ENCODE measurements at places on chromosomes 4 and X. TPM values are rescaled to one million over a fixed set of nuclear protein-coding genes. Genes with fewer than 3 reads are reported as not detected.

Gene SYNPO2
- 0.32 TPM for total RNA-seq

Gene VCX3A
- not detected for total RNA-seq

DNA sequence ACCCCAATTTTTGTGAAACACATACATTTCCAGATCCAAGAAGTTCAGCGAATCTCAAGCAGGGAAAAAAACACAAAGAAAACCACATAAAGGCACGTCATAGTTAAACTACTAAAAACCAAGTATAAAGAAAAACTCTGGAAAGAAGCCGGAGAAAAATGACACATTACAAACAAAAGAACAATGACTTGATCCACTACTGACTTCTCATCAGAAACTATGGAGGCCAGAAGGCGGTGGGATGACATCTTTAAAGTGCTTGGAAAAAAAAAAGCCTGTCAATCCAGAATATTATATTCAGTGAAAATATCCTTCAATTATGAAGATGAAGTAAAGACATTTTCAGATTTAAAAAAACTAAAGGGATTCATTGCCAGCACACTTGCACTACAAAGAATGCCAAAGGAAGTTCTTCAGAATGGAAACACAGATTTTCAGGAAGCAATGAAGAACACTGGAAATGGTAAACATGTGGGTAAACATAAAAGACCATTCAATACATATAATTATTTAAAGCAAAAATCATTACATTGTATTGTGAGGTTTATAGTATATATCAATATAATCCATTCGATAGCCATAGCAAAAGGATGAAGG is 32.6 kb upstream of the PPP2R2C start:
- ATAC-seq, result no peak

DNA sequence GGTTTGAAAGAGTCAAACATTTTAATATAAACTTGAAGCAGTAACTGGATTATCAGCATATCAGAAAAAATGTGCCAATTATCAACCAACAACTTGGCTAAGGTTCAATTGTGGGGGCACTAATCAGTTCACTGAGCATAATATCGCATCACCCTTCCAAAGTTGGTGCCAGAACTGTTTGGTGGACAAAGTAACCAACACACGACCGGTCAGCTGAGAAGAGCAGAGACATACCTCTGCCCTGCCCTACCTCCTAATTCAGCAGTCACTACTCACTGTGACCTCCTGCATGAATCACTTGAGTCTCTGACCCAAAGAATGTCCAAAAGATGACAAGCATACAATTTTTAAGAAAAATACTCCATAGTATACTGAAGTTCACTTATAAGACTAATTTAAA is 53.2 kb downstream of the TSPAN5 start:
- no peak for ATAC-seq

Data from activated T-helper 17 cell treated with anti-CD3 and anti-CD28 coated beads, Interleukin-2, amount 50 U/mL, for 72 hours (primary cell).